Activated naive CD8-positive, alpha-beta T cell treated with anti-CD3 and anti-CD28 coated beads, Interleukin-2, amount 50 U/mL, for 24 hours (primary cell): ENCODE measurements at places on chromosomes 1 and 21.

- no peak overlapping the region for H3K4me3 ChIP-seq
- DNase-seq, result no peak
- H3K36me3 ChIP-seq, result peaks cover 1% of the 10 kb centered on the region
- H3K27ac ChIP-seq, result peak overlapping the region; percentile 33
- peaks cover 60% of the 10 kb centered on the region for H3K4me1 ChIP-seq
Measured at GRCh38 chr1:203672346-203672745, 45.7 kb downstream of the ATP2B4 start.

DNA sequence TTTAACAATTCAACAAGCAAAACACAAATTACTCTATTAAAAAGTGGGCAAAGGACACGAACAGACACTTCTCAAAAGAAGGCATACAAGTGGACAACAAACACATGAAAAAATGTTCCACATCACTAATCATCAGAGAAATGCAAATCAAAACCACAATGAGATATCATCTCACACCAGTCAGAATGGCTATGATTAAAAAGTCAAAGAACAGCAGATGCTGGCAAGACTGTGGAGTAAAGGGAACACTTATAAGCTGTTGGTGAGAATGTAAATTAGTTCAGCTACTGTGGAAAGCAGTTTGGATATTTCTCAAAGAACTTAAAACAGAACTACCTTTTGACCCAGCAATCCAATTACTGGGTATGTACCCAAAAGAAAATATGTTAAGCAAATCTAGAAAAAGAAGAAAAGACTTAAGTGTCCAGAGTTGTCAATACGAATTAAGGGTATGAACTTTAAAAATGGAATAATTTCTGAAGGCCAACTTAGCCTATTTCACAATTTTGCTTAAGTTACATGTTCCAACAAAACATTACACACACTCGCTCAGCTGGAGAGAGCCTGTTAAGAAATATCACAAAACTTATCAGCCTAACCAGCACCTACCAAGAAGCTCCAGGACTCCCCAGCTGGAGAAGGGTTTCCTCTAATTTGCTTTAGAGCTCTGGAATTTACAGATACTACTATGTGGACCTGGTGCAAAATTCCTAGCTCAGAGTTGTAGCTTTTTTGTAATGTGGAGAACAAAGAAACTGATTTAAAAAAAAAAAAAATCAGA, 232.1 kb downstream of the DUSP10 start:
- no peak for DNase-seq
- no peak overlapping the region for H3K4me3 ChIP-seq
- no peaks in the 10 kb centered on the region for H3K4me1 ChIP-seq
- peaks cover 7% of the 10 kb centered on the region for H3K27me3 ChIP-seq
- H3K27ac ChIP-seq, result no peak overlapping the region
- H3K36me3 ChIP-seq, result peaks cover 7% of the 10 kb centered on the region

- H3K4me3 ChIP-seq, result no peak overlapping the region
- peaks cover 47% of the 10 kb centered on the region for H3K4me1 ChIP-seq
- H3K36me3 ChIP-seq, result no peaks in the 10 kb centered on the region
- H3K27me3 ChIP-seq, result no peaks in the 10 kb centered on the region
Measured at GRCh38 chr1:27618341-27619082, 14.6 kb upstream of the AHDC1 start.

DNA sequence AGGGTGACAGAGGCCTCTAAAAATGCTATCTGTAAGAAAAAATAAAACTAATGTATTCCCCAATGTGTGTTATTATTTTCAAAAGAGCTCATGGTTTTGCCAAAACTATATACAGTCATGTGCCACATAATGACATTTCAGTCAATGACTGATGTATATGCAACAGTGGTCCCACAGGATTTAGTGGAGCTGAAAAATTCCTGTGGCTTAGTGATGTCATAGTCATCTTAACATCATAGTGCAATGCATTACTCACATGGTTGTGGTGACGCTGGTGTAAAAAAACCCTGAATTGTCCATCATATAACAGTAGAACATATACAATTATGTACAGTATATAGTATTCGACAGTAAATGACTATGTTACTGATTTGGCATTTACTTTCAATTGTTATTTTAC, 172.4 kb downstream of the CACNA1E start:
- H3K27me3 ChIP-seq, result peaks cover 10% of the 10 kb centered on the region
- H3K27ac ChIP-seq, result no peak overlapping the region
- no peak for DNase-seq
- peaks cover 4% of the 10 kb centered on the region for H3K4me1 ChIP-seq
- no peak overlapping the region for H3K4me3 ChIP-seq

DNA sequence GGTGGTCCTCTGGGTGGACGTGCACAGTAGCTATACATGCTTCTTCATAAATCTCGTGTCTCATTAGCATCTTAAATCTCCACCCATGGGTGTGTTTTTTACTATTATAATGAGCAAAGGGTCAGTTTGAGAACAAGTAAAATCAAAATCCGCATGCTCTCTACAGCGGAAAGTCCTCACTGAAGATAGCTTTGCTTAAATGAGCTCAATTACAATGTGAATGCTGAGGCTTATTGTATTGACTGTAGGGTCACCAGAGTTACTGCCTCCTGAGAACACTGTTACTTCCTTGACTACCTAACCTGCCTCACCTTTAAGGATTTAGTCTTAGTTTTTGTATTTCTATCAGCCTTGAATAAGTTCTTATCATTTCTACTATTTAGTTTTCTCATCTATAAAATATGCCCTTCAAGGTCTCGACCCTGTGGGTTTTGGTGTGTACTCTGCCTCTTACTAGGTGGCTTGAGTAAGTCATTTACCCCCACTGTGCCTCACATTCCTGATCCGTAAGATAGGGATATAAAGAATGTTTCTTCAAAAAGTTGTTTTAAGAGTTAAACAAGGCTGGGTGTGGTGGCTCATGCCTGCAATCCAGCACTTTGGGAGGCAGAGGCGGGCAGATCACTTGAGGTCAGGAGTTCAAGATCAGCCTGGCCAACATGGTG, 7.9 kb downstream of the SLAMF7 start:
- peak overlapping the region; percentile 74 for H3K27ac ChIP-seq
- no peak for DNase-seq
- no peaks in the 10 kb centered on the region for H3K27me3 ChIP-seq
- no peak overlapping the region for H3K4me3 ChIP-seq
- peaks cover 90% of the 10 kb centered on the region for H3K36me3 ChIP-seq

GRCh38 chr1:213394837-213395236, 343.8 kb downstream of the RPS6KC1 start:
- H3K27me3 ChIP-seq, result no peaks in the 10 kb centered on the region
- no peak overlapping the region for H3K4me3 ChIP-seq
- H3K4me1 ChIP-seq, result no peaks in the 10 kb centered on the region
- H3K27ac ChIP-seq, result no peak overlapping the region
